Stimulated activated naive CD4-positive, alpha-beta T cell (primary cell): ENCODE measurements at places on chromosomes 6 and 20.

- no peak for DNase-seq
These were observed 84.6 kb upstream of the JAG1 start for GRCh38 chr20:10758446-10758845.

GRCh38 chr6:49462599-49462926 lies 490 bp downstream of the MMUT start:
- DNase-seq, result no peak

GRCh38 chr6:64789476-64789875 lies 917.5 kb downstream of the EYS start:
- DNase-seq, result no peak

GRCh38 chr6:159680104-159680503 lies 12.9 kb downstream of the SOD2 start:
- DNase-seq, result no peak

DNA sequence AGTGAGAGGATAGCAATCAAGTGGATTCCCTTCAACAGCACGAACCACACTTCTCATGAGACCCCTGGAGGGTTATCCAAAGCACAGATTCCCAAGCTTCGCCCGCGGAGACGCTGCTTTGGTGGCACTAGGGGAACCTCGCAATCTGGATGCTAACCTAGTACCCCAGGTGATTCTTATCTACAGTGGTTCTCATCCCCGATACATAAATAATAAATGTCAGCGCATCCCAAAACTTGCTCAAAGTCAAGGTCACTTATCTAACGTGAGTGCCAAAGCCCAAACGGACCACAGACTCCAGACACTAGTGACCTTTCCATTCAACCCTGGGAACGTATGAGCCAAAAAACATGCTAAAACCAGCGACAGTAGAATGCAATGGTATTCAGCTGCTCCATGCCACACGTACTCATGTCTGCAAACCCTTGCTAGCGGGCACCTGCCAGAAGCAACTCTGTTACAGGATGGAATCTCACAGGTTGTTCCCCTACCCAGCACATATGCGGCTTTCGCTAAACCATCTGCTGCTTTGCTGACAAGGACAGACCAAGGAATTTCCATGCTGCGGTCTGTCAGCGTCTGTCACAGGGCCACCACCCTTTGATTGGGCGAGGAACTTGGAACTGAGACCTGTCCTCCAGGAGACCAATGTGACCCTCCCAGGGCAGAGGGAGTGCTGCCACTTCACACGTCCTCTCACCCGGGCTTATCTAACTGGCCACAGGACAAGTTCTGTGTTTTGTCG lies 16.8 kb downstream of the MYLK4 start:
- DNase-seq, result no peak

- no peak for DNase-seq
These were observed 463.8 kb downstream of the BMP2 start for GRCh38 chr20:7231303-7231702.

GRCh38 chr6:148709577-148709976 lies 37.3 kb upstream of the UST start:
- DNase-seq, result no peak

GRCh38 chr20:39214828-39215227 lies 252.7 kb downstream of the DHX35 start:
- DNase-seq, result no peak

DNA sequence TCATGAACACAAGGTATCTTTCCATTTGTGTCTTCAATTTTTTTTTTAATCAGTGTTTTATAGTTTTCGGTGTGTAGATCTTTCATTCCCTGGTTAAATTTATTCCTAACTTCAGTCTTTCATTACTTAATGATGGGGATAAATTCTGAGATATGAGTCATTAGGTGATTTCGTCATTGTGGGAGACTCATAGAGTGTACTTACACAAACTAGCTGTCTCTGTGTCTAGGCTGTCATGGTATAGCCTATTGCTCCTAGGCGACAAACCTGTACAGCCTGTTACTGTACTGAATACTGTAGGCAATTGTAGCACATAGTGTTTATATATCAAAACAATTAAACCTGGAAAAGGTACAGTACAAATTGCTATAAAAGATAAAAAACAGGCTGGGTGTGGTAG lies 42.1 kb downstream of the SMAP1 start:
- DNase-seq, result no peak

- DNase-seq, result no peak
These were observed 311.5 kb downstream of the LAMA2 start for GRCh38 chr6:129194306-129194941.

DNA sequence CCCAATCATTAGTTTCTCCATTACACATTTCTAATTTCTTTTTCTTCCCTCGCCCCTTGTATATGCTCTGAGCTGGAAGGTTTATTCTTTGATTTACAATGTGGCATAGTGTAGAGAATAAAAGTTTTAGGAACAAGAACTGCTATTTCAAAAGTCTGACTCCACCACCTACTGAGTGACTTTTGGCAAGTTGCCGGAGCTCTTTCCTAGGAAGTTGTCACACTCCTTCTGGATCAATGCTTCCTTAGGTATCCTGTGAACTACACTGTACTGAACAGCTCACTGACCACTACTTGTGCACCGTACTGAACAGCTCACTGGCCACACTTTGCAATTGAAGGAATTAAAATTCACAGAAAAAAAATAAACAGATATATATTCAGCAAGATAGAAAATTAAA lies 458.2 kb downstream of the FRK start:
- DNase-seq, result no peak

GRCh38 chr6:102149191-102149590 lies 755.7 kb downstream of the GRIK2 start:
- DNase-seq, result no peak

DNA sequence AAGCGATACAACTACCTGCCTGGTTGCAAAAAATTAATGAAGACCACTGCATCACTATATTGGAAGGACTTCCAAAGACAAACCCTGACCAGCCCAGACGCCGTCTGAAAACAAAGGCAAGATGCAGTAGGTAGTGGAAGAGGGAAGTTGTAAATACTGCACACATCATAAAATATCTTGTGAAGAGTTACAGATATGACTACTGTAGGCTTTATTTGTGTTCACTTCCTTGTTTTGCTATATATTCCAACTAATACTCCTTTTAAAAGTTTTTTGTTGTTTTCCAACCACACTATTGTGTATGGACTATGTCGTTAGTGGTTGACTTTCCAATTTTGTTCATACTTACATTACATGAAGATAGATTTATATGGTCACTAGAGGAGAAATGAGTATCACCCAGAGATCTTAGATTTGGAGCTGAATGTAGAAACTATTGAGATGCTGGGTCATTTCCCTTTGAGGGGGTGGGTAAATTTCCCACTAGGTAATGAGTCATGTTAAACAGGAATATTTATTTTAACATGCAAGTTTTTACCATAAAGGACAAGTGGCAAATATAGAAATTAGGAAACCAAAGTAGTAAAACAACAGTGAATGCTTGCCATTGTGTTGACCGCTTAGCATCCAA lies 16.6 kb upstream of the TXLNB start:
- no peak for DNase-seq

GRCh38 chr20:31922181-31922580 lies 29.7 kb downstream of the PDRG1 start:
- no peak for DNase-seq

DNA sequence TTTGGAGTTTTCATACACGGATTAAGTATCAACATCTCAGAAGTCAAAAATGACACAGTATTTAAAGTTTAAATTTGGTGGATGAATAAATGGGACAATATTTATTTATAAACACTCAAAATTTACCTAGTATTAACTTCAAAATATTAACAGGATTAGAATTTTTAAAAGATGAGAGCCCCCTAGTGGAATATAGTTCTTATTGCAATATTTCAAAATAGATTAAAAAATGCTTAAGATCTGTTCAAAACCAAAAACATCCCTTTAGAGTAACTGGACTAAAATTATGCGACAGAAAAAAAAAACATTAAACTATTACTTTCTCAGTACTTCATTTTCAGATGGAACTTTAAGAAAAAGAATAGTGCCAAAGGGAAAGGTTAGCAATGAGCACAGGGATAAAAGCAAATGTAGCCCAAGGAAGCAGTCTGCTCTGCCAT lies 56.6 kb downstream of the SNX14 start:
- DNase-seq, result no peak
